ENCODE measurements at places on chromosomes 11 and 22. TPM values are rescaled to one million over a fixed set of nuclear protein-coding genes. Genes with fewer than 3 reads are reported as not detected.
A peak's percentile ranks its signal among the peaks of the same experiment; 100 is the strongest.

- DNase-seq, result no peak
Measured at GRCh38 chr22:37062376-37062675, 10.8 kb downstream of the KCTD17 start.

GRCh38 chr11:2987881-2988861, 4.0 kb downstream of the NAP1L4 start:
- no peak for DNase-seq

- peak; percentile 71 for DNase-seq
Measured at GRCh38 chr22:38298312-38299005, 18.8 kb downstream of the CSNK1E start.

GRCh38 chr11:77371646-77372045, 70.2 kb upstream of the GDPD4 start:
- no peak for DNase-seq

- no peak for DNase-seq
Measured at GRCh38 chr22:24994070-24994763, 41.7 kb downstream of the KIAA1671 start.

DNA sequence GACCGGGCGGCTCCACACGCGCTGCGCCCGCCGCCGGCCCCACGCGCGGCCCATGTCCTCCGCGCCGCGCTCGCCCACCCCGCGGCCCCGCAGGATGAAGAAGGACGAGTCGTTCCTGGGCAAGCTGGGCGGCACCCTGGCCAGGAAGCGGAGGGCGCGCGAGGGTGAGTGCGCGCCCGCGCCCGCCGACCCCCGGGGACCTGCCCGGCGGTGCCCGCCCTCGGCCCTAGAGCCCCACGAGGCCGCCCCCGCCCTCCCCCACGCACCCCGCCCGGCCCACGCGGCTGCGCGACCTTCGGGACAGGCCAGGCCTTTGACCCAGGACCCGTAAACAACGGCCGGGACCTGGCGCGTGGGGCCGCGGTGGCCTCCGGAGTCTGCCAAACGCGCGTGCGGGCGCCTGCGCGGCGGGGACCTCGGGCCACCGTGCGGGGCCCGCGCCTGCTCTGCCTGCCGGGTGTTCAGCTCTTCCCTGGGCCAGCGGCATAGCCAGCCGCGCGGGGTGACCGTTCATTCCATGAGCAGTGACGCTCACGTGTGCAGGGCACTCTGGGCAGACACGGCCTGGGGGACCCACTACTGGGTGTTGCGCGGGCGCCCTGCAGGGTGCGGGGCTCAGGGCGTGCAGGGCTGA, at the start of gene PARVB:
PARVB (plus strand) TSS at position 15 of the 634 bp plus-strand sequence; CDS start at position 53, 38 bp downstream.
- peak; percentile 65 for DNase-seq

GRCh38 chr11:6992457-6993417, 27.4 kb downstream of the ZNF214 start:
- DNase-seq, result no peak

GRCh38 chr22:30825711-30826505, 131.2 kb downstream of the OSBP2 start:
- no peak for DNase-seq

GRCh38 chr11:16737818-16738192, 642 bp upstream of the C11orf58 start:
- DNase-seq, result no peak

GRCh38 chr11:122893131-122893530, 10.6 kb downstream of the JHY start:
- DNase-seq, result no peak

GRCh38 chr11:92227959-92228935, 3.6 kb downstream of the FAT3 start:
- no peak for DNase-seq

GRCh38 chr11:124863826-124864165, 1.4 kb upstream of the ROBO3 start:
- no peak for DNase-seq

GRCh38 chr22:32852395-32853251, 51.1 kb downstream of the TIMP3 start:
- no peak for DNase-seq

- DNase-seq, result no peak
Measured at GRCh38 chr22:40487663-40488249, 117.4 kb downstream of the SGSM3 start.

- DNase-seq, result no peak
Measured at GRCh38 chr22:40027191-40028097, 32.7 kb downstream of the FAM83F start.

DNA sequence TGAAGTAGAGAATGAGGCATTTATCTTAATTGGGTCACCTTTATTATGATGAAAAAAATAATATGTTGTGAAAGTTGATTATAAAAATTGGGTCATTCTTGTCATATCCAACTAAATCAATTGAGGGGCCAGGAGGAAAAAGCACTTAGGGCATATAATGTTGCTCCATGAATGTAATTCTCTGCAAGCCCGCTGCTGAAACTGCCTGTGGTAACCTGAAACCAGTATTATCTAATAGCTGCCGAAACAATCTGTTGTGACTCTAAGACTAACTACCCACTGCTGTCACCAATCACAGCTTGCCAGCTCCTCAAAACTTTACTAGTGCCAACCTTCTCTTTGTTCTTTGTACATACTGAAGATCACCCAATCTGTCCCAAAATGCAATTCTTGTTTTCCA, 115.8 kb downstream of the ATG16L2 start:
- DNase-seq, result no peak

DNA sequence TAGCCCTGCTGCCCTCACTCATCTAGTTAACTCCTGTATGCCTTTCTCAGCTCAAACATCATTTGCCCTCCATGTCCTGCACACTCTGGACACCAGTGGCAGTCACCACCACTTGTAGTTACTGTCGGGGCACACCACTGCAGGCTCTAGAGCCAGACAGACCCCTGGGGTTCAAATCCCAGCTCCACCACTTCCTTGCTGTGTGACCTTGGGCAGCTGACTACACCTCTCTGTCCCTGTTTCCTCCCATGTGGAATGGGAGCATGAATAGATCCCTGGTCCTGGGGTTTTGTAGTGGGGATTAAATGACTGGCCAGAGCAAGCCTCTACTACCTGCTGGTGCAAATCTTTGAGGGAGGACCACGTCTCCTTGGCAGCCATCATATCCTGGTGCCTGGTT, 7.8 kb upstream of the IFT27 start:
- no peak for DNase-seq

GRCh38 chr22:47064416-47064815, 302.0 kb downstream of the TBC1D22A start:
- DNase-seq, result no peak

GRCh38 chr22:27756212-27756660, 45.3 kb downstream of the MN1 start:
- no peak for DNase-seq

DNA sequence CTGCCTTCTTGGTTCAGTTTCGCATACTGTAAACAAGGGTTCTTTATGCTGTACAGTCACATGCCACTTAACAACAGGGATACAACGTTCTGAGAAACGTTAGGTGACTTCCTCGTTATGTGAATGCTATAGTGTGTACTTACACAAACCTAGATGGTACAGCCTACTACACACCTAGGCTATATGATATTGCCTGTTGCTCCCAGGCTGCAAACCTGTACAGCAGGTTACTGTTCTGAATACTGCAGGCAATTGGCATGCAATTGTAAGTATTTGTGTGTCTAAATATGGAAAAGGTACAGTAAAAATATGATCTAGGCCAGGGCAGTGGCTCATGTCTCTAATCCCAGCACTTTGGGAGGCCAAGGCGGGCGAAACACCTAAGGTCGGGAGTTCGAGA, 85.7 kb upstream of the PRDM11 start:
- no peak for DNase-seq

- DNase-seq, result no peak
Measured at GRCh38 chr22:36860821-36861659, at the start of gene NCF4. Gene NCF4 (plus strand): TSS chr22:36861006. CDS start chr22:36861172, 166 bp downstream.

DNA sequence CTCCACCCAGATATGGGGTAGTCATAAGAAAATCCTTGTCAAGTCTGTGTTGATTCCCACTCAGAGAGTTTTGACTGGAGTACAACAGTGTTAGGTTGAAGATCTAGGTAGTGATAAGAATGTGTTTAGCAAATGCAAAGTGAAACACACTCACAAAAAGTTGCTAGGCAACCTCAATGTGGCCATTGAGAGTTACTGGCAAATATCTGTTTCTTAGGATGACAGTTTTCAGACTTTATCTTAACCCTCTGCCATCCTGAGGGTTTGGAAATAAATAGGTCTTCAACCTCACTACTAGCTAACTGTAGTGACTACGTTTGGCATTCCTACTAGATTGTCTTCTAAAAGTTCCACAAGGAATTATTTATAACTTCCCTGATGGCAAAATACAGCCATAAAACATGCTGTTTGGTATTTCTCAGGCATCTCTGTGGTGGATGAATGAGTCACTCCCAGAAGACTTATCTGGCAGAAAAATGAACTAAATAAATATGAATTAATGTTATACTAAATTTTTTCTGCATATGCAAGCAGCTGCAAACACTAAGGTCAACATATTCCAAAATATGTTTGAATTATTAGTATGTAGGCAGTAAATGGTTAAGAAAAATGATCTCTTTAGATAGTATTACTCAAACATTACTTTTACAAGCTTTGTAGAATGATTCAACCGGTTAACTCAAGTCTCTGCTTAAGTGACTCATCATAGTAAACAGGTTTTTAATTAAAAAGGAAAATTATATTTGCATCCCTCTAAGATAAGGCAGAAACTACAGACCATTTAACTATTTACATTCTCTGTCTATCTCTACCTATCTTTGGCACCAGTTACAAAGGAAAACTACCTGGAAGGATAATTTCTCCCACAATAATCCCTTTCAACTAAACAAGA, 17.1 kb upstream of the SYTL2 start:
- no peak for DNase-seq

DNA sequence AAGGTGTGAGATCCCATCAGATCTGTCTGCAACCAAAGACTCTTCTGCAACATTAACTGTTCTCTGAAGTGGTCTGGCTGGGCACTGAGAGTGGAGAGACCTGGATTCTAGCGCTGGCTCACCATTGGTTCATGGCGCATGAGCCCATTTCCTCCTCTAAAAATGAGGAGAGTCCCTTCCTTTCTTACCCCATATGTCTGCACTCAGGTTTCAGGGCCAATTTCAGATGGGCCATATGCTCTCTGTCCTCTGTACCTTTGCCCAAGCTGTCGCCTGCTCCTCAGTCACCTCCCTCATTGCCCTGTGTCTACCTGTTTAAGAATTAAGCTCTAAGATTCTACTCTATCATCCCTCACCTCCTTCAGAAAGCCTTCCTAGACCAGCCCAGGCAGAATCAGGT, 484.7 kb downstream of the INSC start:
- no peak for DNase-seq

GRCh38 chr11:62855571-62856332, 16.4 kb upstream of the WDR74 start:
- DNase-seq, result peak; percentile 99

- DNase-seq, result peak; percentile 9
Measured at GRCh38 chr11:133951327-133952198, 5.2 kb downstream of the IGSF9B start.

GRCh38 chr11:62771144-62772021, at the start of gene TAF6L:
Gene TAF6L (plus strand): TSS chr11:62771396. CDS start chr11:62775784, 4,388 bp downstream.
- DNase-seq, result peak; percentile 97

DNA sequence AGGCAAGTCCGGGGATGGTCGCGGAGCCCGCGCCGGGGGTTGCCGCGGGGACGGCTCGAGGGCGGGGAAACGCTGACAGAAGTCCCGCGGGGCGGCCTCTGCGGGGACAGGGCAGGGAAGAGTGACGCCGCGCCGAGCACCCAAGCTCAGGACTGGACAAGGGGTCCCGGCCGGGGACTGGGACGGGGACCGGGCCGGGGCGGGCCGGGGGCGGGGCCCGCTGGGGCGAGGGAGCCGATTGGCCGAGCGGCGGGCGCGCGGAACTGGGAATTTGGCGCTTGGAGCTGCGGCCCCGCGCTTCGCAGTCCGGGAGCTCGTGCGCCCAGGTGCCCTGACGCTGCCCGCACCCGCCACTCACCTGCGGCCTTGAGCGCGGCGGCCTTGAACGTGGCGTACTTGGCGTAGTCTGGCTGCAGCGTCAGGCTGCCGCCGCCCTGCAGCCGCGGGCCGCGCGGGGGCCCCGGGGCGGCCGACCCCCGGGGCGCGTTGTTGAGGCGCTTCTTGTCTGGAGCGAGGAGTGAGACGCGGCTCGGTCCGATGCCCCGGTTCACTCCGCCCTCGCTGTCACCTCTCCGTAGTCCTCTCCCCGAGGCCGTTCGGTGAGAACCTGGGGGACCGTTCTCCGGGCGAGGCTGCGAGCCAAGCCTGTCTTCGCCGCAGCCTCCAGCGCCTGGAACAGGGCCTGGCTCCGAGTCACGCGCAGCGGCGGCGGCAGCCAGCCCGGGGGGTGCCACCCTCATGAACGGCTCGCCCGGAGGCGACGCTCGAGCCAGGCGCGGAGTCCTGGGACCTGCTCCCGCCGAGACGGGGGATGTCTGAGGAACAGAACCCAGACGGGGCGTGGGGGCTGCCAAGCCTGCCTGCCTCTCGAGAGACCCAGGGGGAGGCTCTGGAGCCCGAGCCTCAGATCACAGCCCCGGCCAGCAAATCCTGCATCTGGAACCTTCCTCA, 4.5 kb downstream of the SHISA8 start:
- DNase-seq, result no peak

- DNase-seq, result peak; percentile 94
Measured at GRCh38 chr11:1763796-1764661, at the start of gene CTSD. Gene CTSD (minus strand): TSS chr11:1763927. CDS start chr11:1763859, 68 bp downstream.

- DNase-seq, result no peak
Measured at GRCh38 chr11:119704849-119705248, 24.2 kb downstream of the NECTIN1 start.

- no peak for DNase-seq
Measured at GRCh38 chr22:49087198-49087597, 740.5 kb downstream of the BRD1 start.

GRCh38 chr11:118398791-118399559, 2.4 kb upstream of the ATP5MG start:
- DNase-seq, result no peak

C11orf87 gene
- not detected for total RNA-seq

APOA4 gene
- not detected for total RNA-seq

CCDC157 gene
- 1.3 TPM for total RNA-seq

LRP5 gene
- 31.9 TPM for total RNA-seq

CRYBB3 gene
- 0.38 TPM for total RNA-seq

SEC14L2 gene
- 3.4 TPM for total RNA-seq

YPEL1 gene
- total RNA-seq, result 2.9 TPM

UBQLN3 gene
- 0.18 TPM for total RNA-seq

CXCR5 gene
- 0.12 TPM for total RNA-seq

CCDC15 gene
- total RNA-seq, result 0.62 TPM

RHOD gene
- total RNA-seq, result 19.5 TPM

OR52I2 gene
- total RNA-seq, result not detected

KDM4E gene
- total RNA-seq, result not detected

Measured in pancreas (tissue), 10 donors.